Cardiac fibroblast (primary cell): ENCODE measurements at places on chromosomes 6 and 20.
A peak's percentile ranks its signal among the peaks of the same experiment; 100 is the strongest.

- peak; percentile 91 for DNase-seq
Measured at GRCh38 chr6:41936073-41936837, 5.4 kb downstream of the CCND3 start.

GRCh38 chr6:45613656-45614055 lies 235.9 kb upstream of the SUPT3H start:
- peak; percentile 80 for DNase-seq

DNA sequence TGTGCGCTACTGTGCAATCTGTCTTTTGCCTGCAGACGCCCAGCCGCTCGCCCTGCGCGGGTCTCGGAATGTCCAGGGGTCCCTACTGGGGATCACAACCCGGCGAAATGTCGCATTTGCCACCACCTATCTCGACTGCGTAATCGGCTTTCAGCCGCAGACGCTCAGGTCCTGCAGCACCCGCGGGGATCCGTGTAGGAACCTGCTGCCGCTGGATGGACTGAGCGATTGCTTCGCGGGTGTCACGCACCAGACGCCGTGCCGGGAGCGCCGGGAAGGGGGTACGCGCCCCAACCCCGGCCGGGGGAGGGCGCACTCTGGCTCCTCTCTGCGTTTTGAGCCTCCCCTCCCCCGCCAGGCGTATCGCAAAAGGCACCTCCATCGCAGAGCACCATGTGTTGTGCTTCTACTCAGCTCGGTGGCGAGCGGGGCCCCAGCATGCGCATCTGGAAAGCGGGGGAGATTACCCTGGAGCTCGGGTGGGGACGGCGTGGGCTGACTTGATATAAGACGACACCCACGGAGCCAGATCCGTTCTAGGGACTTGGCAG lies 747 bp upstream of the PTPRA start:
- peak; percentile 54 for DNase-seq

GRCh38 chr6:143758551-143758950 lies 80.8 kb downstream of the PHACTR2 start:
- no peak for DNase-seq

DNA sequence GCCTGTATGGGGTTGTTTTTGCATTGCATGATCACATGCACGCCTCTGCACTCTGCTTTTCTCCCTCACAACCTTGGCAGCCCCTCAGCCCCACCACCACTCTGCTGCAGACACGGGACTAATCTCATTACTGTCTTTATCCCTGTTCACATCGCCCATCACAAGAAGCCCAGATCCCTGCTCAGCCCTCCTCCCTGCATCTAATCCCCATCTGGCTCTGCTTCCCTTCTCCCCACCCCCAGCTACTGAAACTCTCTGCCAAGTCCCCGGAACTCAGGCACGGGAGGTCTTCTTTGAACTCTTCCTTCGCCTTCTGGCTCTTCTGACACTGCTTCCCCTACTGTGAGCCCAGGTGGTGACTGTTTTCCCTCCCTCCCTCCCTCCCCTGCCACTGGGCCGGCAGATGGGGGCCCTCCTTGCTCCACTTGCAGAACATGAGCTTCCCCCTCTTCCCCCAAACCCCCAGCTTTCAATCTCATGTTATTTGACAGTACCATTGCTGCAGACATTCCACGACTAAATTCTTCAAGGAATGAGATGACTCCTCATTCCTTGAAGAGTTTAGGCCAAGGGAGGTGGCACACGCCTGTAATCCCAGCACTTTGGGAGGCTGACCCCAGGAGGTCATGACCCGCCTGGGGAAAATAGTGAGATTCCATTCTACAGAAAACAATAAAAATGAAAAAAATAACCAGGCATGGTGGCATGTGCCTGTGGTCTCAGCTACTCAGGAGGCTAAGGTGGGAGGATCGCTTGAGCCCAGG lies 21.9 kb upstream of the TULP1 start:
- DNase-seq = no peak

DNA sequence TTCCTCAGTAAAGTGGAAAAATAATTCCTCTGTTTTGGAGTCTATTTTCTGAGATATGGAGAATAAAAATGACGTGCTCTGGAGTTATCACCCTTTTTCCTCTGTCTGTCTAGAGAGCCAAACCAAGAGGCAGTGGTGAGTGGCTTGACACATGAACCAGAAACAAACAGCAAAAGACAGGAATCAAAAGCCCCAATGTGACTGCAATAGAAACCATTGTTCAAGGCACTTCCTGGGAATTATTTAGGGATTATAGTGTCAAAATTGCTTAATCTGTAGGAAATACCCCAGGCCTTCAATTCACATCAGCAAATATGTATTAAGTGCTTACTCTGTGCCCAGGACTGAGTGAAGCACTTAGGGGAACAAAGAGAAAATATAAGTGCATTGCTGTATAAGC lies 560.4 kb upstream of the JAG1 start:
- DNase-seq = peak; percentile 18

GRCh38 chr20:57667924-57668782 lies 41.7 kb downstream of the PMEPA1 start:
- DNase-seq = no peak

DNA sequence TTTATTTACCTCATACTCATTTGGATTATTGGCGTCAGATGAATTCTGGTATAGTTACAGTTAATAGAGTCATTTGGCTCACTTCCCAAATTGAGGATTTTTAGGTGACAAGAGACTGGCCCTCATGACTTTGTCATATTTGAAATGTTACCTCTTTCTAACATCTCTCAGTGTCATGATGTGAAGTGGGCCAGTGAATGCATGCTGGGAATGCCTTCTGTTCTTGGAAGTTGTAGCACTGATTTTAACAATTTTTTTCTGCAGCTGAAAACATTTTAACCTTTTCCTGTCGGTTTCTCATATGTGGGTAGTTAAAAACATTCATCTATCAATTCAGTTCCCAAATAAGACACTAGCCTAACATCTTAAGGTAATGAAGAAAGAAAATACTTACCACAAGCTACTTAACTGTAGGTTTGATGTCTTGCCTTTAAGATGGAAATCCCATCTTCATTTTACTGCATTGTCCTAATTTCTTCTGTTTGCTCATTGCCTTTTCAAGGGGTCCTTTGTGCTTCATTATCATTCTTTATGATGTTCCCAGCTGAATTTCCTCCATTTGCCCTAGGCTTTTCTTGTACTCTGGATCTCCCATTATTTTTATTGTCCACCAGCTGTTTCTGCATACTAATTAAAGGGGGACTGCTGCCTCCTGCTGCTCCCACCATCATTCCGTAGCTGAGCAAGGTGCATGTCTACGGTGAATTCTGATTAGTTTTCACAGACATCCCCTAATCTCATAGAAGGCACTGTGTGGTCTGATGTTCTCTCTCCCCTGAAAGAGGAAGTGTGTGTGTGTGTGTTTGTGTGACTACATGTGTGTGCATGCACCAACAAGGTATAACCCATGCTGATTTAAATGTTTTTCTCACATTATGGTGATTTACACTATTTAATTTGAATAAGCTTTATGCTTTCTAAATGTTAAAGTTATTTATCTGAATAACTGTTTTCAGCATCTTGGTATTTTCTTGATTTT lies 109.5 kb downstream of the B3GAT2 start:
- DNase-seq = no peak

DNA sequence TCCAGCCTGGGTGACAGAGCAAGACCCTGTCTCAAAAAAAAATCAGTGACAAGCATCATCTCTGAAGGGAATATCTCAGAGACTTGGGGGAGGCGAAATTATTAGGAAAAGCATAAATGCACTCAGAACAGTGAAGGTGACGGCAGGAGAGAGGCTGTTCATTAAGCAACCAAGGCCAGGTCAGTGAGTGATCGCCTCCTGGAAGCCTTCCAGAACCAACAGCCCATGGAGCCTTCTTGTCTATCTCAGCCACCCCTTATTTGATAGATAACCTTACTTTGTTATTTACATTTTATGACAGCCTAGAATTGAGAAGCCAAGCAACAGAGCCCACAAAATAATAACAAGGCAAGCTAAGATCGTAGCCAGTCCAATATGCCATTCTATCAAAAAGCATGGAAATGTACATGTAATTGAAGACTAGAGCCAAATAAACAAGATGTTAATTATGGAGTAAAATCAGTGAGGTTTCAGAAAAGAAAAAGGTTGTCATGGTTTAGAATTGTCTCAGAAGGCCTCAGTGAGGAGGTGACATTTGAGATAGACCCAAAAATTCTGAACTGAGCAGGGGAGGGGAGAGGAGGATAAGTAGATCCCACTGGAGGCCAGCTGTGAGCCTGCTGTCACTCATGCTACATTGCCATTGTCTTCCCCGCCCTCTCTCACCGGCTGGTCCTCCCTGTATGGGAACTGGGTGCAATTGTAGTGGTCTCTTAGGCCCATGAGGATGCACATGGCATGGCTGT lies 17.8 kb downstream of the BNIP5 start:
- no peak for DNase-seq

- peak; percentile 14 for DNase-seq
Measured at GRCh38 chr20:57089699-57090144, 176.7 kb downstream of the BMP7 start.

- no peak for DNase-seq
Measured at GRCh38 chr20:20683481-20684321, 28.7 kb downstream of the RALGAPA2 start.

- DNase-seq = peak; percentile 66
Measured at GRCh38 chr6:5670811-5671561, 335.7 kb downstream of the NRN1 start.

GRCh38 chr6:89082486-89082891 lies 1.9 kb downstream of the PNRC1 start:
- peak; percentile 60 for DNase-seq

DNA sequence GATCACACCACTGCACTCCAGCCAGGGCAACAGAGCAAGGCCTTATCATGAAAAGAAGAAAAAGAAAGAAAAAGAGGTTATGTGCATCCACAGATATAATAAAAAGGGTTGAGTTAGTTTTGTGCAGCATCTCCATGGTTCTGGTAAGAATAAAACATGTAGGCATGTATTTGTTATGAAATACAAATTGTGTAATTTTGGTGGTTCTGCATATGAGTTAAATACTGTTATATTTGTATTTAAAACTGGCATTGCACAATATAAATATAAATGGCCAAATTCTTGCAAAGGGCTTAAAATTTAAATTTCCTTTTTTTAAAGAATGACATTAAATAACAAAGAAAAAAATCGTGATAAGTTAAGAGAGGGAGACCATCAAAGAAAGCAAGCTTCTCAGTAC lies 159.1 kb upstream of the PREP start:
- no peak for DNase-seq

- no peak for DNase-seq
Measured at GRCh38 chr6:155257796-155258195, 6.0 kb upstream of the CLDN20 start.

GRCh38 chr6:127971386-127971785 lies 70.5 kb upstream of the THEMIS start:
- no peak for DNase-seq

- no peak for DNase-seq
Measured at GRCh38 chr6:162957062-162957461, 229.3 kb downstream of the PACRG start.

- peak; percentile 40 for DNase-seq
Measured at GRCh38 chr6:152673236-152673635, 24.5 kb upstream of the MYCT1 start.

DNA sequence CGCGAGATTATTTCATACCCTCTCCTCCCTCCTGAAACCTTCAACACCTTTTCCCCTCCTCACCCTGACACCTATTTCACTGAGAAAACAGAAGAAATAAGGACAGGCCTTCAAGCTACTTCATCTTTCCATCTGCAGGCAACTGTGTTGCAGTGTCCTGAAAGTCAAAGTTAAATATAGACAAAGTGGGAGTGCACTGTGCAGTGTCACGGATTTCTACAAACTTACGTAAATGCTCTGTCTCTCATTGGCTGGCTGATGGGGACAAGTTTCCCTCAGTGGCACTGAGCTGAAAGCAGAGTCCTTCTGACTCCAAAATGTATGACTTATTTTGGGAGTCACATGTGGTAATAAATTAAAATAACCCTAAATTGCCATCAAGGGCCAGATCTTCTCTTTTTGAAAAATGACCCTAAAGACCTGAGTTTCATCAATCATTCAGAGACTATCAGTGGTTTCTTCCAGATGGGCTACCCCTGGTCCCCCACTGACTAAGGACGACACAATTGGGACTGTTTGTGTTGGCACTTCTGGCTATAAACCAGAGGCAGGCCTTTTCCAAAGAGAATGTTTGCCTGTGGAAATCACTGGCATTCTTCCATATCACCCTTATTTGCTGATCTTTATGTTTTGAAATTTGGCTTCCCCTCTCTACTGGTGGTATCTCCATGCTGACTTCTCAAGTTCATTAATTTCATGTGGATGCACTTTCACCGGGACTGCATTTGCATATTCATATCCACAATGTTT lies 21.6 kb downstream of the ALDH8A1 start:
- DNase-seq = no peak

GRCh38 chr6:32983964-32984621 lies 15.7 kb downstream of the BRD2 start:
- DNase-seq = no peak

- DNase-seq = no peak
Measured at GRCh38 chr20:16777126-16777525, 29.0 kb downstream of the OTOR start.

GRCh38 chr6:125918681-125919566 lies 37.6 kb upstream of the HINT3 start:
- DNase-seq = peak; percentile 95
